Glomerular endothelial cell (primary cell): ENCODE measurements at places on chromosomes 12 and 14.

DNA sequence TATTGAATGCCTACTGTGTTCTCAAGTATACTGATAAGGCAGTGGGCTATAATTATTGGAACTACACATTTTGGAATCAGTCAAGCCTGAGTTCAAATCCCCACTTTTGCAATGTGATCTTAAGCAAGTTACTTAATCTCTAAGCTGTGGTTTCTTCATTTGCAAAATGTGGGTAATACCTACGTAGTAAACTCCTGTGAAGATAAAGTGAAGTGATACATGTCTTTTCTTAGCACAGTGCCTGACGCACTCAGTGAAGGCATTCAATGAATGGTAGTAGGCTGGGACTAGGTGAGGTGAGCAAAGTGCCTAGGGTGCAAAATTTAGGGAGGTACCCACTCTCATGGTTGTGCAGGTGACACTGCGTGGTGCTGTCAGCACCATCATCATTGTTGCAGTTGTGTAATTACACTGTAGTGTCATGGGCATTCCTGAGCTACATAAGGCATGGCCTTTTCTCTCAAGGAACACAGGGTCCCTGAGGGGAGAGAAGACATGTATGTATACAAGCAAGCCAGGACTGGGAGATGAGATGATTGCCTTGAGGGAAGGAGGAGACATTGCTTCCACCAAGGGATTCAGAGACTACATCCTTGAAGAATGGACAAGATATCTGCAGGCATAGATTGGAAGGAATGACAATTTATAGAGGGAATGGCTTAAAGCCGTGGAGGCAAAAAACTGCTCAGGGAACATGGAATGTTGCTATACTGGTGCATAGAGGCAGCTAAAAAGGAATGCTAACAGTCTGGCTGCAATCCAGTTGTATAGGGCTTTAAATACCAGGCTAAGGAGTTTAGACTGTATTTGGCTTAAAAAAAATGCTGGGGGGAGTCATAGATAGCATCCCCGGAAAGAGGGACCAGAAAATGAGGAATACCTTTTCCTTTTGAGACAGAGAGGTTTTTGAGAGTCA lies 129.2 kb upstream of the ARHGAP5 start:
- DNase-seq: no peak

- no peak for DNase-seq
These were observed 45.5 kb downstream of the CHST11 start for GRCh38 chr12:104502217-104502616.

DNA sequence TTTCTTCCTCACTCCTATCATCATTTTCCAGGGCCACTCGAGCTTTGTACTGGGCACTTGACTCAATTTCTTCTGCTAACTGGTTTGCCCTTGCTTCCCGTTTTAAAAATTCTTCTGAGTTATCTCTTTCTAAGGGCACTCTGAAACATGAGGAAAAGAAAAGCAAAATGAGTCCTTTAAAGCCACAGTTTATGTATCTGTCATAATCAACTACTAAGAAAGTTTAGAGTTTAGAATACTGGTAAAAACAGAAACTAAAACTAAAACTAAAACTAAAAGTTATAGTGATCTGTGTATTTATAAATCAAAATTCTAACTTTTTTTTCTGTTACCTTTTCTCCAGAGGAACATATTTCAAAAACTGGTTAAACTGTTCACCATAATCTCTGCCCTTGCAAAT lies 79.2 kb downstream of the ATXN2 start:
- no peak for DNase-seq

DNA sequence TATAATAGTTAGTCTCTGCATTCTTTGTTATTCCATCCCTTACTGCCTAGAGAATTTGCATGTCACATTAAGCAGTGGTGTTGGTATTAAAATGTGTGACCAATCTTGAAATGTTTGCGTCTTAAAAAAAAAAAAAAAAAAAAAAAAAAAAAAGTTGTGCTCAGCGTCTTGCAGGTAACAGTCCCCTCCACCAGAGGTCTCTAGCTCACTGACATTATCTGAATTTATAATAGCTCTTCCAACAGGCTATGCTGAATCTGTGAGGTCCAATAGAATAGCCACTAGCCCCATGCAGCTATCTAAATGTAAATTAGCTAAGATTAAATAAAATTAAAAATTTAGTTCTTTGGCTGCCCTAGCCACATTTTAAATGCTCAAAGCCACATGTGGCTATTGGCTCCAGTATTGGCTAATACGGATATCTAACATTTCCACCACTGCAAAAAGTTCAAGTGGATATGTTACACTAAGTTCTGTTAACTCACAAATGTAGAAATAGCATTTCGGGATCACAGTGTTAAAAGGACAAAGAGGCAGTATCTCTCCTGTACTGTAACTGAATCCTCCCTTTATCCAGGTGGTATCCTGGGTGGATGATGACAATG lies 28.7 kb downstream of the NKX2-8 start:
- DNase-seq: peak; percentile 10

- no peak for DNase-seq
These were observed 154.5 kb downstream of the ZFP36L1 start for GRCh38 chr14:68638141-68638999.

DNA sequence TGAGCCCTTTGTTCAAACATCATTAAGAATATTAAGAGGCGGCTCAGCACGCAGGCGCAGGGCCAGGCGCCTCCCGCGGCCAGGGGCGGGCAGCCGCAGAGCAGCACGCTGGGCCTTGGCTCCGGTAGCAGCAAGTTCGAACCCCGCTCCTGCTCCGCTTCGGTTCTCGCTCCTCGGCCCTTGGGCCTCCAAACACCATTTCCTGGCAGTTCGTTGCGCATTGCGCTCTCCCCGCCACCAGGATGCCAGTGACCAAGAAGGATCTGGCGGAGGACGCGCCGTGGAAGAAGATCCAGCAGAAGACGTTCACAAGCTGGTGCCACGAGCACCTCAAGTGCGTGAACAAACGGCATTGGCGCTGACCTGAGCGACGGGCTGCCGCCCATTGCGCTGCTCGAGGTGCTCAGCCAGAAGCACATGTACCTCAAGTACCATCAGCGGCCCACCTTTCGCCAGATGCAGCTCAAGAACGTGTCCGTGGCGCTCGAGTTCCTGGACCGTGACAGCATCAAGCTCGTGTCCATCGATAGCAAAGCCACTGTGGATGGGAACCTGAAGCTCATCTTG lies 6.9 kb upstream of the ACVRL1 start:
- DNase-seq: no peak

GRCh38 chr12:62725781-62726180 lies 209.2 kb downstream of the PPM1H start:
- DNase-seq: no peak
